ENCODE measurements at places on chromosomes 11 and 22.
A peak's percentile ranks its signal among the peaks of the same experiment; 100 is the strongest.

GRCh38 chr11:34501949-34502348 is 11.6 kb downstream of the ELF5 start:
- no peak for DNase-seq

DNA sequence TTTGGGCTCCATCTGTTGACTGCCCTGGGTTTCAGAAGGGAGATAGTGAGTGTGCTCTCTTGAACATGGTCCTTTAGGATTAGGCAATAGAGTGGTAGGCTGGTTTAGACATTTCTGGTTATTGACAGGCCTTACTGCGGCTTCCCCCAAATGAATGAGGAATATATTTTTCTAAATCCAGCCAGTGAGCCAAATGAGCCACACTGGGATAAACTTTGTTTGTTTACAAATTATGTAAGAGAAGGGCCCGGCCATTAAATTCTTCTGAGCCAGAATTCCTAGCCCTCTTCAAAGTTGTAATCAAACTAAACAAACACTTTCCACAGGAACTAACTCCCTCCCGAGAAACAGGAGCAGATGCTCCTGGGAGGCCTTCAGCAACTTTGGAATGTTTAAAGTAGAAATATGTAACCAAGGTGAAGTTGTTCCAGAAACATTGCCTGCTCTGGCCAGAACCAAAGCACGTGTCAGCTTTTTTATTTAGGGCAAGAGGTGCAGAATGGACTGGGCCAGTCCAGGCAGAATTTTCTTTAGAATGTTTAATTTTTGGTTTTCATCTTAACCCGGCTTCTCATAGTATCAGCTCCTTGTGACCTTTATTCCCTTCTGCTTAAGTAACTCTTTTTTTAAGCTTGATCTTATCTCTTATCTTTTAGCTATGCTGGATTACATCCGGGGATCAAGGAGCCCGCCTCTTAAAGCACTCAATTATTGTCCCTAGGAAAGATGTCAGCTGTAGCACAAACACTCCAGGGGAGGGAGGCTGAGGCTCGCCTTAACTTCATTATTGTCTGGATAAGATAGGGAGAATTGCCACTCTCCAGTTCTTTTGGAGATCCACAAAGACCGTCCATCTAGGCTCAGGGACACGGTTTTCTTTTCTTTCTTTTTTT is 28.7 kb downstream of the ZNRF3 start:
- peak; percentile 66 for DNase-seq

DNA sequence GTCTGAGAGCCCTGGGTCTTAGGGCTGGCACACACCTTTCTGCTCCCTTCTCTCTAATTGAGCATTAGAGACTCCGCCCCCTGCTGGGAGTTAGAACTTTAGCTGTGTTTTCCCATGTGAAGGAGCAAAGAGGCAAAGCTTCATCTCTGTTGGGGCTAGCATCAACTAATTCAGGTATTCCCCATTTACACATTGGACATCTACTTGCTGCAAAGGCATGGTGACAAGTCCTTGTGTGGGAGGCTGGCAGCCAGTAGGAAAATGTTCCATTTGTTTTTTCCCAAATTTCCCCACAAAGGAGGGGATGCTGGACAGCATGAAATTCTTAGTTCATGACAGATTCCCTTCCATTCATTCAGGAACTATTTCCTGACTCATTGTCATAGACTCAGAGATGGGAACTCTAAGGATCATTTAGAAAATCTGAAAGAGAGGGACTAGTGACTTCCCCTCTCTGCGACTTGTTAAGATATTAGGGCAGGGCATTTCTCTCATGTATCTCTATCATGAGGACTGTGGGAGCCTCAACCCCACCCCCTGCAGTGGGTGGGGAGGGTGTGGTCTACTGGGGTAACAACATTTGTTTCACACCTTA is 3.6 kb downstream of the CD44 start:
- DNase-seq, result peak; percentile 88

DNA sequence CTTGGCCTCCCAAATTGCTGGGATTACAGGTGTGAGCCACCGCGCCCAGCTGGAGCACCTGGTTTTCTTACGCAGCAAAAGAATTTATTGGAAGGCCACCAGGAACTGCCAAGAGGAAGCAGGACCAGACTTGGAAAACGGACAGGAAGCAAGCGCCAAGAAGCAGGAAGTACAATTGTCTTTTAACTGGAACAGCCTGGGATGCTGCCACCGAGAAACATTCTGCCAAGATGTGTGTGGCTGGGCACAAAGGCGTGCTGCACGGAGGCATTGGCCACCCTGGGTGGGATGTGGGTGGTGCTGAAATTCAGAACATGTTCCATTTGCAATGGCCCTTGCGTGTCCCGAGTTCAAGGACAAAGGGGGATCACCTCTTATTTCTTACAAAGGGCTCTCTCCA is 15.4 kb downstream of the SLC3A2 start:
- DNase-seq, result no peak

- no peak for DNase-seq
These were observed 14.3 kb upstream of the P2RY2 start for GRCh38 chr11:73203790-73204189.

DNA sequence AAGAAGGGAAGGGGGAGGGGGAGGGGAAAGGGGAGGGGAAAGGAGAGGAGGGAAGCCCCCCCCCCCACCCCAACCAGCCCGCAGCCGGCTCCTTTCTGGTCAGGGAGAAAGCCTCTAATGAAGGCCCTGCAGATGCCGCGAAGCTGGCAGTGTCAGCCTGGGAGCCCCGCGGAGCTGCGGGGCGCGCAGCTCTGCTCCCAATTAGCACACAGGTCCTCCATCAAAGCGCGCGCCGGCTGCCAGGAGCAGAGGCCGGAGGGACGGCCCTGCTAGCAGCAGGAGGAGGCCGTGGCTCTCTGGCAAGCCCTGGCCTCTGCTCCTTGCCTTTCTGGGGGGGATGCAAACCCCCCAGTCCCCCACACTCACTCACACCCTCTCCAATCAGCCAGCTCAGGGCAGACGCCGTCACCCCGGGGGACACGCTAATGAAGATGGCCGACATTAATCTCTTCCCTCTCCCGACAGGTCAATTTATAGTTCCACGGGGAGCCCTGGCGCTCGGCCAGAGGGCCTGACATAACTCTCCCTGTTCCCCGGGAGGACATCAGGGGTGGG is 70.5 kb upstream of the TCF20 start:
- no peak for DNase-seq

GRCh38 chr22:46833228-46833627 is 70.8 kb downstream of the TBC1D22A start:
- DNase-seq, result peak; percentile 46

Measured in mesenchymal stem cell (in vitro differentiated cells and primary cell).